MCF 10A (cell line): ENCODE measurements at places on chromosomes 11 and 22. TPM values are rescaled to one million over a fixed set of nuclear protein-coding genes. Genes with fewer than 3 reads are reported as not detected.

GRCh38 chr11:45260071-45260470 lies 26.1 kb downstream of the SYT13 start:
- no peak overlapping the region for H3K4me3 ChIP-seq
- H3K27ac ChIP-seq = no peak overlapping the region
- DNase-seq = peak; percentile 9
- H3K36me3 ChIP-seq = no peaks in the 10 kb centered on the region

- no peaks in the 10 kb centered on the region for H3K4me1 ChIP-seq
- DNase-seq = peak; percentile 10
- no peak overlapping the region for H3K4me3 ChIP-seq
- no peak overlapping the region for H3K27ac ChIP-seq
Measured at GRCh38 chr11:126153972-126154371, 57.5 kb downstream of the RPUSD4 start.

Gene GGTLC3
- total RNA-seq = not detected in 2 replicates

Gene NLRP14
- not detected in 2 replicates for total RNA-seq

- H3K4me1 ChIP-seq = no peaks in the 10 kb centered on the region
- no peak overlapping the region for H3K27ac ChIP-seq
- no peak overlapping the region for H3K4me3 ChIP-seq
- no peaks in the 10 kb centered on the region for H3K36me3 ChIP-seq
- H3K27me3 ChIP-seq = no peaks in the 10 kb centered on the region
Measured at GRCh38 chr22:46619240-46619829, 851 bp upstream of the GRAMD4 start.

DNA sequence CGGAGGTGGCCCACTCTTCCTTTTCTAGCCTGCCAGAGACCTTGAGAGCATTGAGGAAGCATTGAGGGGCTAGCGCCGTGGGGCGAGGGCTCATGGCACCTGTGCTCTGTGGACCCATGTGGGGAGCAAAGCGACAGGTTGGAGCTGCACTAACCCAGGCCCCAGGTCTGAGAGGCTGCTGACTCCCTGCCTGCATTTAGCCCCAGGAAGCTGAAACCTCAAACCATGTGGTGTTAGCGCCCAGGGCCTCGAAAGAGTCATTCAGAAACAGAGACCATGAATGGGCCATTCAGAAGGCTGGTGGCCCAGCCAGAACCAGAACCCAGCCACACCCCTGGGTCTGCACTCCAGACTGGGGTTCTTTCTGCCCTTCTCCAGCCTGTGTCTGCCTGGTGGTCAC lies 88.6 kb downstream of the BCR start:
- DNase-seq = no peak
- H3K36me3 ChIP-seq = peaks cover 88% of the 10 kb centered on the region
- H3K27me3 ChIP-seq = no peaks in the 10 kb centered on the region
- H3K27ac ChIP-seq = no peak overlapping the region
- no peaks in the 10 kb centered on the region for H3K4me1 ChIP-seq
- H3K4me3 ChIP-seq = no peak overlapping the region

GRCh38 chr11:61027141-61027840 lies 55.8 kb downstream of the CD6 start:
- H3K36me3 ChIP-seq = no peaks in the 10 kb centered on the region
- no peak overlapping the region for H3K4me3 ChIP-seq
- DNase-seq = no peak
- no peak overlapping the region for H3K27ac ChIP-seq
- peaks cover 7% of the 10 kb centered on the region for H3K4me1 ChIP-seq

DNA sequence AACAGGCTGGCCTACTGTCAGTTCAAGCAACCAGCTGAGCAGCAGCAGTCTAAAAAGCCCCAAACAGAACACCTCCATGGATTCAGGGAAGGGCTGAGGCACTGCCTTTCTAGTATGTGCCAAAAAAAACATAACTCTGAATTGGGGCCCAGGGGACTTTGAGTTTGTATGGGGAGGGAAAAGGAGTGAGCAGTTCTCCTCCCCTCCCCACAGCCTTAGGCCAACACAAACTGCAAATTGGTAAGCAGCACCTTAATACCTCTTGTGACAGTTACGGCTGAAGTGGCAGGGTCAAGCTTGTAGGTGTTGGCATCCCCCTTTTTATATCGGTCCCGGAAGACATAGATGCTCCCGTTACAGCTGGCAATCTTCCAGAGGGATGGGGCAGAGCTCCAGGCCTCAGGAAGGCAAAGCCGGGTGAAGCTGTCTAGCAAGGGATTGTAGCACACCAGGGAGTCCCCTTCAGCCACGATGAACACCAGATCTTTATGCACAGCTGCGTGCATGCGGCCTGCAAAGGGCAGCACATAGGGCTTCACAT lies 6.0 kb downstream of the KBTBD4 start:
- DNase-seq = no peak
- no peaks in the 10 kb centered on the region for H3K27me3 ChIP-seq
- peak overlapping the region; percentile 7 for H3K27ac ChIP-seq
- H3K4me1 ChIP-seq = peaks cover 17% of the 10 kb centered on the region

- no peaks in the 10 kb centered on the region for H3K36me3 ChIP-seq
- no peak overlapping the region for H3K4me3 ChIP-seq
- no peaks in the 10 kb centered on the region for H3K4me1 ChIP-seq
- H3K27ac ChIP-seq = no peak overlapping the region
Measured at GRCh38 chr22:43828725-43828997, 16.6 kb upstream of the EFCAB6 start.

Gene MTFP1
- 23.2 and 31.6 TPM in 2 replicates for total RNA-seq

Gene SYNGR1
- 0.25 and 0.35 TPM in 2 replicates for total RNA-seq

GRCh38 chr22:40418366-40419201 lies 48.2 kb downstream of the SGSM3 start:
- no peak overlapping the region for H3K27ac ChIP-seq
- H3K27me3 ChIP-seq = no peaks in the 10 kb centered on the region
- H3K4me3 ChIP-seq = no peak overlapping the region
- no peak for DNase-seq

- H3K27me3 ChIP-seq = peaks cover 9% of the 10 kb centered on the region
- no peak for DNase-seq
- no peak overlapping the region for H3K4me3 ChIP-seq
- no peaks in the 10 kb centered on the region for H3K4me1 ChIP-seq
- no peak overlapping the region for H3K27ac ChIP-seq
Measured at GRCh38 chr11:32450372-32450771, 15.0 kb upstream of the WT1 start.

DNA sequence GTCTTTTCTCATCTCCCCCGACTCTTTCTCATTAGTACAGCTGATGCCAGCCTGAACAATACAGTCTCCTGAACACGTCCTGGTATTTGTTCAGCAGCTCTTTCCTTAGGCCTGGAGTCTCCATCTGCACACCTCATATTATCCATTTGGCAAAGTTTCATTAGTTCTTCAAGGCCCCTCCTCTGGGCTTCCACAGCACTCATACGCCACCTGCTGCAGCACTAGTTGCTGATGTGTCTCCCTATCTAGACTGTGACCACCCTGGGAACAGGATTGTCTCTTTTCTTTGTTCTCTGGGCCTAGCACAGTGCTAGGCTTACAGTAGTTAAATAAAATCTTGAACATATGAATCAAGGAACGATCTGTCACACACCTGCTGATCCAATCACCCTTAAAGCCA lies 17.2 kb downstream of the DCHS1 start:
- no peaks in the 10 kb centered on the region for H3K4me1 ChIP-seq
- no peaks in the 10 kb centered on the region for H3K36me3 ChIP-seq
- H3K27me3 ChIP-seq = no peaks in the 10 kb centered on the region
- DNase-seq = no peak
- no peak overlapping the region for H3K4me3 ChIP-seq
- H3K27ac ChIP-seq = no peak overlapping the region

Gene IFT27
- total RNA-seq = 17.6 and 28.7 TPM in 2 replicates

GRCh38 chr11:61887839-61888494 lies 3.4 kb downstream of the FADS3 start:
- H3K27ac ChIP-seq = peak overlapping the region; percentile 61
- peaks cover 19% of the 10 kb centered on the region for H3K4me1 ChIP-seq
- H3K27me3 ChIP-seq = no peaks in the 10 kb centered on the region
- peak; percentile 97 for DNase-seq
- peaks cover 15% of the 10 kb centered on the region for H3K36me3 ChIP-seq

DNA sequence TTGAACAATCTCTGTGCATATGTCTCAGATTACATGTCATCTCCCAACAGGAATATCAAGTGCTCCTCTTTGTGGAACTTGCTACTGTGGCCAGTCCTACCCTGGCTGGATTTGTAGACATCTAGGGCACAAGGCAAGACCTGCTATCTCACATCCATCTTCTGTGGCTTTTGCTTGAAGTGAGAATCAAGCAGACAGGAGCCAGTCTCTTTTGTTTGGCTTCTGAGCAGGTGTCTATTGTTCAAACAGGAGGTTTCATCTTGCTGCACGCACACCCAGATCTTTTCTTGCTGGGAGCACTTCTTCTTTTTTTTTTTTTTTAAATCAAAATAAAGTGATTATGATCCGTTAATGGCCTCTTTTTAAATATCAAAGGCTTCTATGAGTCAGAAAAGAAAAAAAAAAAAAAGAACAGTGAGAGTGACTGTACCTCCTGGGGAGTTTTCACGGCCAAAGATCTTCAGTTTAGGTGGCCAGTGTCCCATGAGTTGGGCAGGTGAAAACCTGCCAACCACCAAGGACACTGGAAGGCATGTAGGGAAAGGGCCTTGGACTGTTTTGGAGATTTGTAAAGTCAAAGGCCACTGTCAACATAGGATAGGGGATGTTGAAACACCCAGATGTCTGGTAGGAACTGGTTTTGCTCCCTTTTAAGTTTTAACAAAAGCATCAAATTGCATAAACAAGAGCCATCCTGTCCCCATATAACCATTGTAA lies 78.1 kb downstream of the CD44 start:
- peak; percentile 13 for DNase-seq
- H3K27me3 ChIP-seq = no peaks in the 10 kb centered on the region
- peaks cover 27% of the 10 kb centered on the region for H3K4me1 ChIP-seq
- no peak overlapping the region for H3K4me3 ChIP-seq
- H3K27ac ChIP-seq = no peak overlapping the region
- peaks cover 77% of the 10 kb centered on the region for H3K36me3 ChIP-seq

Gene MAJIN
- total RNA-seq = not detected in 2 replicates

DNA sequence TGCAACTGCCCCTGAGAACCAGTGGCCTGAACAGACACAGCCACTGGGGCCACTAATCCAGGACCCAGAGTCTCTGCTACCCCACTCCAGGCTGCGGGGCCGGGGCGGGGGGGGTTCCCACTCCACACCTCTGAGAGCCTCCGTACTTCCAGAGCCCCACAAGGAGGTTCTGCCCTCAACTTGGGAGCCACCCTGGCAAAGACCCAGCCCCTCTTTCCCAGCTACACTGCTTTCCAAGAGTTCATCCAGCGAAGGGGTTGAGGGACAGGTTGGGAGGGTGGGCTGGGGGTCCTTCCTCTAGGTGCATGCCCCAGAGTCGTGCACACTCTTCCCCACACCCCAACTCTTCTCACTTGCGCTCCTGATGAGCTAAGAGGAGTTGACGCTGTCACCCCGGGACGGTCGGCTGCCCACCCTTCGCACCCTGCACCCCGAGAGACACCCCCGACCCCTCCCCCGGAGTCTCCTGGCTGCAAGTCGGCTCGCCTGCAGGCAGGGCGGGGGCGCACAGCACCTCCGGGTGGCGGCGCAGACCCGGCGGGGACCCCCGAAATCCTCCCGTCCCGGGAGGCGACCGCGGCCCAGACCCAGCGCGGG lies 531 bp downstream of the RAB3IL1 start:
- no peak overlapping the region for H3K27ac ChIP-seq
- H3K27me3 ChIP-seq = peaks cover 39% of the 10 kb centered on the region
- peak overlapping the region; percentile 77 for H3K4me3 ChIP-seq
